ENCODE measurements at places on chromosomes 5 and 9.

- DNase-seq, result no peak
These were observed 229.6 kb downstream of the TMEM167A start for GRCh38 chr5:82847562-82847961.

GRCh38 chr9:126050605-126050990, 276.0 kb upstream of the MVB12B start:
- no peak for DNase-seq

DNA sequence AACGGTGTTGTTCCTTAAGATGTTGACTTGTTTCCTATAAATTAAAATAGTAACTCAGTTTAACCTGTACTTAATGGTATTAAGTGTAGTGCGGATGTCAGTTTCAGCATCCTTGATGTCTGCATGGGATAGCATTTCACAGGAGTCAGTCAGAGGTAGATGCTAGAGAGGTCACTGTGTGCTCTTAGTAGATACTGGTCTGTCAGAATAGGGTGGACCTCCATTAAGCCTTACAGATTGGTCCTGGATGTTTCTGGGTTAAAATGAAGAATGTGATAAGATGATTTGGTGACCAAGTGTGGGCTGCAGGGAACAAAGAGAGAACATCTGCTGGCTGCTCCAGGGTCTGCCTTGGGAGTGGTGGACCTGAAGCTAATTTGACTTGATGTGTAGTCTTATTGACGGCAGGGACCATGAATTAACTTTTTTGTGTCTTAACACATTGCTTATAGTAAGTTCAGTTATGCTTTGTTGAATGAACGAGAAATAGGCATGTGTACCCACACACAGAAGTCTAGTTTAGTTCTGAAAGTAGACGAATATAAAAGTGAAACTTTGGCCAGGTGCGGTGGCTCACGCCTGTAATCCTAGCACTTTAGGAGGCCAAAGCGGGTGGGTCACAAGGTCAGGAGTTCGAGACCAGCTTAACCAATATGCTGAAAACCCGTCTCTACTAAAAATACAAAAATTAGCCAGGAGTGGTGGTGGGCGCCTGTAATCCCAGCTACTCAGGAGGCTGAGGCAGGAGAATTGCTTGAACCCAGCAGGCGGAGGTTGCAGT, 12.5 kb downstream of the RAB24 start:
- DNase-seq, result no peak

DNA sequence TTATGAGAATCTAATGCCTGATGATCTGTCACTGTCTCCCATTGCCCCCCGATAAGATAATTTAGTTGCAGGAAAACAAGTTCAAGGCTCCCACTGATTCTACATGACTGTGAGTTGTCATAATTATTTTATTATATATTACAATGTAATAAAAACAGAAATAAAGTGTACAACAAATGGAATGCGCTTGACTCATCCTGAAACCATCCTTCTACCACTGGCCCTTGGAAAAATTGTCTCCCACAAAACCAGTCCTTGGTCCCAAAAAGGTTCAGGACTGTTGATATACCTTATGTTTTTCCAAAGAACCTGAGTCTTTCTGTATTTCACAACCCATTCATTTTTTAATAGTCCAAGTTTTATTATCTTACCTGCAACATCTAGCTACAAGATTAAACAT, 403.5 kb downstream of the TAF11L14 start:
- DNase-seq, result no peak

GRCh38 chr9:33380390-33381094, 21.8 kb downstream of the AQP7 start:
- no peak for DNase-seq

- no peak for DNase-seq
These were observed 76.2 kb downstream of the TSPAN17 start for GRCh38 chr5:176723440-176723839.

- no peak for DNase-seq
These were observed 68.5 kb downstream of the IL31RA start for GRCh38 chr5:55919625-55920024.
